ENCODE measurements at places on chromosomes 12 and 14.

DNA sequence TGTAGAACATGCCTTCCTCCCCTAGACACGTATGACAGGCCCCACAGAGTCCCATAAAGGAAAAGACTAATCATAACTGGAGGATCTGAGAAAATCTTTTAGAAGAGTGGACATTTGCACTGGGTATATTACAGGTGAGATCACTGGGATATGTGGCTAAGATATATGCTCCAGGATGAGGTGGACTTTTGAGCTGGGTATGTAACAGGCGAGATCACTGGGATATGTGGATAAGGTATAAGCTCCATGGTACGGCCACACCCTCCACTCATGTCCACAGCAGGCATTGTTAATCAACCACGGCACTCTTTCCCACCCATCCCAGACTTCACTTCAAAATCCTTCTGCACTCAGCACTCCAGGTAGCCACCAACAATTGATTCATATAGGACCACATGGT, 34.1 kb downstream of the CLMN start:
- no peak for DNase-seq

DNA sequence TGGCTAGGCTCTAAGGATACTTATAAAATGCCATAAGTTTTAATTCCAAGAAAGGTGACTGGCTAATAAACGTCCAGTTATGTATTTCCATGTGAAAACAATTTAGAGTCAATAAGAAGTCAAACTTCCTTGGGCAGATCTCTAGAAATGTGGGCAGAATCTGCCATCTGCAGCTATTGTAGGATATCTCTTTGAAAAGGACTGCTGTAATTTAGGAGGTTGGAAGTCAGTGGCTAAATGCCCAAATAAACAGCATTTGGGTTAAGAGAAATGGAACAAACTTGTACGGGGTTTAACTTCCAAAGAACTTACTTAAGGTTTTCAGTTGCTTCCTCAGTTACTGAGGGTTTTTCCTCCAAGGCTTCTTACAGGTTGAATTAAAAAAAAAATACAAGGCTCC, 121.6 kb downstream of the FIGNL2 start:
- DNase-seq = no peak

DNA sequence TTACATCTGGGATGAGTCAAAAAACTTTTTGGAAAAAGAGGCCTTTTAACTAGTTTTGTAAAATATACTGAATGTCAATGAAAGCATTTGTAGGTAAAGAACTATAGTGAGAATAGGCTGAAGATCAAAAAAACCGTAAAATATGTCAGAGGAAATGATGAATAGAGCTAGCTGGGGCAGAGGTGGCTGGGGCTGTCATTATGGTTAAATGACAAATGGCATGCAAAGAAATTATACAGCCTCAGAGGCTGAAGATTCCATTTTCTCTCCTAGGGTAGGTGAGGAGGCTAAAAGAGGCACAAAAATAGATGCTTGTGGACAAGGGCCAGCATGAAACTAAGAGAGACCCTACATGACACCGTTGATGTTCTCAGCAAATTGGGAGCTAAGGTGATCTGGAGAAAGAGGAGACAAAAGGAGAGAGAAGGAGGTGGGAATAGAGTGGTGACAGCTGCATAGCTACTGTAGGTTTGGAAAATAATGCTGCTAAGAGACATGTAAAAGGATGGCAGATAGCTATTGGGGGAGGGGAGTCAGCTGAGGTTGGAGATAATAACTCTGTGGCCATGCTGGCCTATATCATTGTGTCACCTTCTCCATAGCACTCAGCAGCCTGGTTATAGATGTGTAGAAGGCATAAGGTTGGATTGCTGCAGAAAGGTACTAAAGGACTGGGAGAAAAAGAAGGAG, 63.8 kb downstream of the ABCC9 start:
- no peak for DNase-seq

GRCh38 chr12:11761869-11762567, 112.5 kb downstream of the ETV6 start:
- DNase-seq = no peak

- no peak for DNase-seq
These were observed 7.2 kb downstream of the KRT76 start for GRCh38 chr12:52769946-52770345.

DNA sequence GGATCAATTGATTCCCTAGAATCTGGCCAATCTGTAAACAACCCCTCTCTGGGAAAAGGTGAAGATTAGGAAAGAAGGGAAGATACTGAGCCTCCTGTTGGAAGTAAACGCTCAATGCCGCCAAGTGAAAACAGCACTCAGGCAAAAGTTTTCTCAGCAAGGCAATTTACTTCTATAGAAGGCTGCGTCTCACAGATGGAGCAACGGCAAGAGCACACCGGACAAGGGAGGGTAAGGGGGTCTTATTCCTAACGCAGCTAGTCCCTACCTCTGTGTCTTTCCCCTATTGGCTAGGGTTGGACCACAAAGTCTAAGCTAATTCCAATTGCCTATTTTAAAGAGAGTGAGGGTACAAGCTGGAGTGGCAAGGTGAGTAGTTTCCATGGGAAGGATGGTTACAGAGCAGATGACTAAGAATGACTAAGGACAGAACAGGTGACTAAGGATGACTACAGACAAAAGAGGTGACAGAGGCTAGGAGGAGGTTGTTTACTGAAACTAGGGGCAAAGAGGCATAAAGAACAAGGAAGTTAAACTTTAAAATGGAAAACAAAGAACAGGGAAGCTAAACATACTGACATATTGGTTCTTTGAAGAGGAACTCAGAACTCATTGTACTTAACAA, 5.6 kb upstream of the TTC9 start:
- no peak for DNase-seq

- DNase-seq = no peak
These were observed 9.4 kb downstream of the ERP27 start for GRCh38 chr12:14928931-14929330.

GRCh38 chr12:19605720-19606119, 166.4 kb downstream of the AEBP2 start:
- no peak for DNase-seq

- peak; percentile 96 for DNase-seq
These were observed 1.8 kb downstream of the FLRT2 start for GRCh38 chr14:85531587-85532373.

- peak; percentile 14 for DNase-seq
These were observed 113.3 kb downstream of the ANO6 start for GRCh38 chr12:45329238-45329637.

DNA sequence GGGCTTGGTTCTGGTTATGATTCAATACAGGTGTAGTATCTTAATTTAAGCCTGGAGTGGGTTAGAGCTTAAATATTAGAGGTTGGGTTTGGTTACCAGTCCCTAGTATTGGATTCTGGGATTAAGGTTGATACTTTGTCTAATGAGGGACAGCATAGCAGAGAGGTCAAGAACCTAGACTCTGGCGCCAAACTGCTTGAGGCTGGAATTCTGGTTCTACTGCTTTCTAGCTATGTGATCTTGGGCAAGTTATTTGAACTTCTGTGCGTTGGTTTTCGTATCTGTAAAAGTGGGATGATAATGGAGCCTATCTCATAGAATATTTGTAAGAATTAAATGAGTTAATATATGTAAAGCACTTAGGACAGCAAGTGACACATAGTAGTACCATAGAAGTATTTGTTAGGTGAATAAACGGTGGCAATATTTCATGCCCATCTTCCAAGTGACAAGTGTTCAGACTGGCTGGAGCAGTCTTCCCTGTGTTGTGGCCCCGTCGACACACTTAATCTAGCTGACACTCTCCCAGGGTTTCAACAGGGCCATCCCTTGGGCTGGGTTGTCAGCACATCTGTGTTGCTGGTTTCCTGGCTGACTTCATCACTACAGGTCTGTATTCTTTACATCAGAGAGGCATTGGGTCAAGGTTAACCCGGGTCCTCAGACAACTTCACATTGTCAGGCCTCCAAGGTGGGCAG, 3.0 kb downstream of the ENDOU start:
- DNase-seq = no peak

- DNase-seq = no peak
These were observed 430 bp downstream of the SLC41A2 start for GRCh38 chr12:104957719-104958000.

DNA sequence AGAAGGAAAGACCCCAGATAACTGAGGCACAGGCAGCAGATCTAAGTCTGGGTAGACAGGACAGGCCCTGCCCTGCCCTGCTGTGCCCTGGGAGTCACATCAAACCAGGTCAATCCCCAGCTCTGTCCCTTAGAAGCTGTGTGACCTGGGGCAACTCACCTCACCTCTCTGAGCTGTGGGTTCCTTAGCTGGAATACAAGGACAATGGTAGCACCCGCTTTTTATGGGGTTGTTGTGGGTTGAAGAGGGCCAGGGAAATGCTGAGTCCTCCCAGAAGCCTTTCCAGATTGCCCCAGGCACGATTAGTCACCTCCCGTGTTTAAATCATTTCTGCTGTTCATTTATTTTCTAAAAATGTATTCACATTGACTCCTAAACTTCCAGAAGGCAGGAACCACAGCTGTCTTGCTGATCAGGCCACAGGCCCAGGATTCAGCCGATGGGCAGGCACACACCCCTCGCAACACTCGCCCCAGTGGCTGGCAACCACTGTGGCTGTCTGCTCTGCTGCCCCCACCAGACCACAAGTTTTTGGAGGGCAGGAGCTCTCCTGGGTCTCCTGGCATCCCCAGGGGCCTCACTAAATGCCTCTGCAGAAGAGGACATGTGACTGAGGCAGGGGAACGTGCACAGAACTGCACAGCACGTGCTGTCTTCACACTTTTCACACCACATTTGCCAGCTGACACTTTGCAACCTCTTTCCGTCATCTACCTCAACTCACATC, 3.0 kb downstream of the SELPLG start:
- peak; percentile 44 for DNase-seq

DNA sequence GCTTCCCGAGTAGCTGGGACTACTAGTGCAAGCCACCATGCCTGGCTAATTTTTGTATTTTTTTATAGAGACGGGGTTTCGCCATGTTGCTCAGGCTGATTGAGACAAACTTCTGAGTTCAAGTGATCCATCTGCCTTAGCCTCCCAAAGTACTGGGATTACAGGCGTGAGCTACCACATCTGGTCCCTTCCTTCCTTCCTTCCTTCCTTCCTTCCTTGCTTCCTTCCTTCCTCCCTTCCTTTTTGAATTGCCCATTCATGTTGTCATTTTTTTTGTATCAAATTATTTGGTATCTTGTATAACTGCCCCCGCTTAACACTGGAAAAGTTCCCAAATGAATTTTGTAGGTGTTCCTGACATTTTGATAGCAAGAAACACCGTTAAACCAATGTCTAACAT, 11.7 kb downstream of the RAD9B start:
- DNase-seq = no peak

DNA sequence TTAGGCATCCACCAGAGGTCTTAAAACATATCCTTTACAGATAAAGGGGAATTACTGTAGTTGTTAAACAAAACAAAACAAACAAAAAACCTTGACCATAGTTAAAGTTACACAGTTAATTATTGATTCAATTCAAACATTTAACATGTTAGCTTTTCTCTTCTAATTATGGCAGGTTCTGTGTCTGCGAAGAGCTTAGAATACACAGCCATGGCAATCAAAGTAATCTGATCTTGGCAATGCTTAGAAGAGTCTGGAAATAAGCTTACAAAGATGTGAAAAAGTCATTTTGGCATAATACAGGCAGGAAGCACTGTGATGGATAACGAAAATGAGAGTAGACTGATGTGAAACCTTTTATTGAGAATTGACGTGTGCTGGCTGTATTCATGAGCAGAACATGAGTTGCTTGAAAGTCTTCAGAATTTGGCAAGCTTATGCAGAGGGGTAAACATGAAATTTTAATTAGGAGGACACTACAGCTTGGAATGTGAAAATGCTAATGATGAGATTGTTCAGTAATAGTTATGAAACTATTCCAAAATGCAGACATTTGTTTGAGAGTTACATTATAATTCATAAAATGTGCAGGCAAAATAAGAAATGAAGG, 629.6 kb downstream of the FSCB start:
- DNase-seq = no peak

DNA sequence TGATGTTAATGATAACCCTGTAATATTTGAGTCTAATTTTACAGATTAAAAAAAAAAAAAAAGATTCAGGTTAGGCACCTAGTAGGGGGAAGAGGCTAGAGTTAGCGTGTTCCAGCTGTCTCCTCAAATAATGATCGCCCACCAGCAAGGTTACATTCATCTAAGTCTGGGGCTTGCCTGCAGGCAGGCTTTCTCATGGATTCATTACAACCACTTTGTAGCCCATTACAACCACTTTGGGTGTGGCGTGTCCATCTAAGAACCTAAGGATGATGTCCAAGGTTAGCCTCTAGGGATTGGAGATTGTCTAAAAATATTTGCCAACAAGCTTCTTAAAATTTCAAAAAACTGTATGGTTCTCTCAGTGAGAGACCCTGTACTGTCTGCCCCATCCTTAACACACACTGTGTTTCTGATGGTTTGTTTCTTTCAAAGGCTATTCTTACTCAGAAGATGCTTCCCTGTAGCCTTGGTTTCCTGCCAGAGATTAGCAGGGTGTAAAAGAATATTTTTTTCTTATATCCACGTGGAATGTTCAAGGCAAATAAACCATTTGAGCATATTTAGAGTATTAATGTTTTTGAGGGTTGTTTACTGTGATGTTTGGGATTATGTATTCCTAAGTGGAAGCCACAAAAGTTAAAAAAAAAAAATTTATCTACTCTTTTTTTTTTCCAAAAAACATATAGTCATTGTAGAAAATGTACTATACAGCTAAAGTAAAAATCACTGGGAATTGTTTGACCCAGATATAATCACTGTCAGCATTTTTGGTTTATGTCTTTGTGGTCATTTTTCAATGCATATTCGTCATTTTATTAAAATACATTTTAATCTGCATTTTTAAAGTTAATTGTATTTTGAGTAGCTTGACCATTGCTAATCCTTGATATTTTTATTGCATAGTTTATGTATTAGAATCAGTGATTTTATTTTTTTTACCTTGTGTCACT, 1.7 kb downstream of the DYNC1H1 start:
- peak; percentile 49 for DNase-seq

All from choroid plexus epithelial cell (primary cell).